Stimulated activated CD8-positive, alpha-beta memory T cell treated with anti-CD3 and anti-CD28 coated beads, Interleukin-12 subunit alpha, Interleukin-12 subunit beta, amount 100 ng/mL, for 4 hours (primary cell): ENCODE measurements at places on chromosomes 2 and 18.

DNA sequence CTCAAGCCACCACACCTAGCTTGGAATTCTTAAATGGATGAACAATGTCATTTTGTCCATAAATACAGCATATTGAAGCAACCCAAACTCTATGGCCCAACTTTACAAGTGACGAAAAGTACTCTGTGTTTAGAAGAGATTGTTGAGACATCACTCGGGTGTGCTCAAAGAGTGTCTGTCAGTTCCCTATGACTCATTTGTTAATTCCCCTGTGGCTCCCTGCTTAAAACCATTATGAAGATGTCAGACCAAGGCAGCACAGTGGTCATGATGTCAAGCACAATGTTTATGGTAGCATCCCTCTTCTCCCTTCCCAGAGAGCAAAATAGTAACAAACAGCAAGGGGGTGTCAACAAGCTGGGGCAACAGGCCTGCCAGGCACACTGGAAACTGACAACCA, 3.0 kb downstream of the LYG1 start:
- DNase-seq = no peak

DNA sequence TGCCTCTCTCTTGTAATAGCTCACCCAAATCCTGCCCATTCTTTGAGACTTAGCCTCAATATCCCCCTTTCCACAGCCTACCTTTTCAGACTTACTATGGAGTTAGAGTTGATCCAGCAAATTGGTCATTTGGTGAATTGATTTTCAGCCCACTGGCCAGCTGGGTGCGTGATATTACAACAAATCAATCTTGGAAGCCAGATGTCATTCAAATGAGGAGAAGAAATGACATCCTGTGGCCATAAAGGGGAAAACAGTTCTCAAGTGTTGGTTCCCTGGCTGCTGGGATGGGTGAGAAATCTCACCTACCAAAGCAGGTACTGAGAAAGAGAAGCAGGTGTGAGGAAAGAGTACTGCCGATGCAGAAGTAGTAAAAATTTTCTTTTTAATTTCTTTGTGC, 36.7 kb upstream of the FOXI3 start:
- no peak for DNase-seq

DNA sequence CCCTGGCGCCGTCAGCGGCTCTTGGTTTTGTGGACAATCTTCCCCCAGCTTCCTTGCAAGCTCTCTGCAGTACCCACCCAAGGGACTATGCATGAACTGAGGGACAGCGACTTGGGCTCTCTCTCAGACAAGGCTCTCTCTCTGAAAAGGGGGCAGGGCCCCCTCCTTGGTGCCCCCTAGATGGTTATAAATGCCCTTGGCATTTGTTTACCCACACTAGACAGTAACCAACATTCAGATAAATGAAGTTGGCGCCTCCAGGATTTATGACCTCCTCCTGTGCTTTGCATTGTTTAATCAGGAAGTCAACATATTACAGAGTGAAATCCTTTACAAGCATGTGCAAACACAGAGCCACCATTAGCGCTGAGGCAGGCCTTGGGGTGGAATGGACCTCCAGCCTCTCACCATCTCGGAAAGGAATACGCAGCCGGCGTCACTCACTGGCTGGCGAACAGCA, 547.4 kb upstream of the ID2 start:
- DNase-seq = no peak

- no peak for DNase-seq
Observed at GRCh38 chr2:86562485-86562921, 740 bp downstream of the CHMP3 start.

GRCh38 chr2:100174026-100174431, 31.6 kb upstream of the AFF3 start:
- DNase-seq = no peak

GRCh38 chr2:189363559-189363958, 77.7 kb upstream of the WDR75 start:
- no peak for DNase-seq

DNA sequence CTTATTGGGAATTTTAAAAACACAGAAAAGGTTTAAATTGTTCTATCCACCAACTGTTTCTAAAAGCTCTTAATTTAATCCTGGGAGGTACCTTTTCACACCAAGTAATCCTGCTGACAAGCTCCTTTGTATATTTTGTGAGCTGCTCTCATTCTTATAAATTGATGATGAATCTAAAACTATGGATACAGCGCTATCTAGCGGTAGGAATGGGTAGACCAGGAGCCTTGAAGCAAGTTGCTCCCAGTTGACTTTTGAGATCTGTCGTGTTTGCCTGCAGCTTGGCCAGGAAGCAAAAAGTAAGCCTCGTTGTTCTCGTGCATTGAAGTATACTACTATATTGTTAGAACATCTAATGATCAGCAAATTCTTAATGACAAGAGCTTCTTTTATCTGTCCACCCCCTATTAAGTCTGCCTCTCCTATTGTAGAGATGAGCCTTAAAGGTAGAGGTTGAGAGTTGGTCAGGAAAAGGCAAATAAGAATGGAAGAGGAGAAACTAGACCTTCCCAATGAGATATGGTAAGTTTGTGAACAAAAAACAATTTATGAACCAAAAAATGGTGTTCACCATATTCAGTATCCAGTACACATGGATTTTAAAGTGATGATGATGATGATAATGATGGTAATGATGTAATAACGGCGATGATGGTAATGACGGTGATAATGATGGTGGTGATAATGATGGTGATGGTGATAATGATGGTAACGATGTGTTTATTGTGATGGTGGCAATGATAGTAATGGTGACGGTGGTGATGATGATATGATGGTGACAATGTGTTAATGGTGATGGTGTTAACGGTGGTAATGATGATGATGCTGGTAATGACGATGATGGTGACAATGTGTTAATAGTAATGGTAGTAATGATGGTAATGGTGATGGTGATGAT, 212.1 kb upstream of the NCKAP5 start:
- no peak for DNase-seq

DNA sequence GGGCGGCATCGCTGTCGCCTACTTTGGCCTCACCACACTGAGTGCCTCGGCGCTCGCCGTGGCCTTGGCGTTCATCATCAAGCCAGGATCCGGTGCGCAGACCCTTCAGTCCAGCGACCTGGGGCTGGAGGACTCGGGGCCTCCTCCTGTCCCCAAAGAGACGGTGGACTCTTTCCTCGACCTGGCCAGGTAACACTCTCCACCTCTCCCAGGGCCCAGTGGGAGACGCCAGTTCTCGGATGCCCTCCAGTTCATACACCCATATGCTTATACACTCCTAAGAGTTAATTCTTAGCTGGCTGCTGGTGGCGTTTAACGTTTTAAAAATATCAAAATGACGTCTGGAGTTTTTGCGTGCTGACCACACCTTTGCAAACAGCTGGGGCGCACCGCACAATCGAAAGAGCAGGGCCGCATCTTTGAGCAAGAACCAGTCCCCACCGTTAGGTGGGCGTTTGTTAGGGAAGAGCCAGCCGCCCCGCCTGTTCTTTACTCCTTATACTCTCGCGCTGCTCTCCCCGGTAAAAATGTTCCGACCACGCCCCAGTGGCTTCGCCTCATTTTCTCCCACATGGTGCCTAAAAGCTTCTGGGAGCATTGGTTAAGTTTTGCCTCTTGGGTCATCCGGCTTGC, 899 bp downstream of the SLC1A4 start:
- DNase-seq = no peak

DNA sequence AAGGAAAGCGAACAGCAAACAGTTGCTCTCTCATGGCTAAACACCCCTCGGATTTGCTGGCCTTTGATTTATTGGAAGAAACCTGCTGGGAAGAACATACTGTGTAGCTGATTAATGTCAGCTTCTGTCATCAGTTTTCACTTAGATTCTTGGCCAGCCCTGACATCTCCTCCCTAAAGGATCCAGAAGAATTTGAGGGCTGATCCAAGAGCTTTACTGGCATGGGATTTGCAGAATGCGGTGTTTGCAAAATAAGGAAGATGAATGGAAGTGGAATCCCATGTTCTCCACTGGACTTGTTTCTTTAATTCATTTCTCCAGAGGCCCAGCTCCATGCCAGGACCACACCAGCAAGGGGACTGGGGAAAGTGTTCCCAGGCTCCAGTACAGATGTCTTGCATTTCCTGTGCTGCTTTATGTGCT, 80.5 kb downstream of the RDH14 start:
- DNase-seq = no peak

- no peak for DNase-seq
Observed at GRCh38 chr2:9462313-9462712, 12.0 kb upstream of the IAH1 start.
